Stimulated activated CD8-positive, alpha-beta memory T cell treated with anti-CD3 and anti-CD28 coated beads, Interleukin-7, amount 100 ng/mL, for 48 hours (primary cell): ENCODE measurements at places on chromosomes 1 and 21.

DNA sequence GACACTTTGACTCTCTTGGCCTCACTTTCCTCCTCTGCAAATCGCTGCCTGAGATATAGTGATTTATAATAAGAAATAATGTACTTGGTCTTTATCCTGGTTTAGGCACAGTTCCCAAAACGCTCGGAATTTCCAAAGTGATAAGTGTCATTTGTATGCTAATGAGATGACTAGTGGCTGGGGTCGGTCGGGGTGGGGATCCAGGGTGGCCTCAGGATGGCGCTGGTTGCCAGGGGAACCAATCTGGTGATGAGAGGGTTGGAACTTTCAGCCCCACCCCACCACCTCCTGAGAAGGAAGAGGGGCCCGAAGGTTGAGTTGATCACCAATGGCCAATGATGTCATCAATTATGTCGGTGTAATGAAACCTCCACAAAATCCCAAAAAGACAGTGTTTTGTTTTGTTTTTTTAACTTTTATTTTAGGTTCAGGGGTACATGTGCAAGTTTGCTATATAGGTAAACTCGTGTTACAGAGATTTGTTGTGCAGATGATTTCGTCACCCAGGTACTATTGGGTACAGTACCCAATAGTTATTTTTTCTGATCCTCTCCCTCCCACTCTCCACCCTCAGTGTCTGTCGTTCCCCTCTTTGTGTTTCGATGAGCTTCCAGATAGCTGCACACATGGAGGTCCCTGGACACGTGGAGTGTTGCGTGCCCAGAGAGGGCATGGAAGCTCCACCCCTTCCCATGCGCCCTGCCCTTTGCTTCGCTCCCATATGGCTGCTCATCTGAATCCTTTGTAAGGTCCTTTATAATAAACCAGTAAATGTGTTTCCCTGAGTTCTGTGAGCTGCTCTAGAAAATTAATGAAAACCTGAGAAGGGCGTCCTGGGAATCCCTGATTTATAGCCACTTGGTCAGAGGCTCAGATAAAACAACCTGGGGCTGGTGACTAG is 97.2 kb downstream of the KCNN3 start:
- no peak for DNase-seq

DNA sequence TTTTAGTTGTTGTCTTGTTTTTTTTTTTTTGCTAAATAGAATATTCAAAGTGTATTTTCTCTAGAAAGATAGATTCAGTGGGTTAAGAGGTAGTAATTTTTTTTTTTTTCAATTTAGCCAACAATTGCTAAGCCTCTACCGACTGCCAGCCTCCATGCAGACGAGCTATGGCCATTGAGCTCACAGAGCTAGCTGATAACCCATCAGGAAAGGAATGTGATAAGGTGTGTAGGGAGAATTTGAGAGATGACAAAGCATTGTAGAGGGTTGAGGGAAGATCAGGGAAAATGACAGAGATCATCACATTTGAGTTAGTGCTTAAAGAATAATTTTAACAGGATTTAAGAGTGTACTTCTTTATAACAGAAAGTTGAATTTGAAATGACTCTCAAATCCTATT is 30.6 kb downstream of the DNM3 start:
- DNase-seq = no peak

DNA sequence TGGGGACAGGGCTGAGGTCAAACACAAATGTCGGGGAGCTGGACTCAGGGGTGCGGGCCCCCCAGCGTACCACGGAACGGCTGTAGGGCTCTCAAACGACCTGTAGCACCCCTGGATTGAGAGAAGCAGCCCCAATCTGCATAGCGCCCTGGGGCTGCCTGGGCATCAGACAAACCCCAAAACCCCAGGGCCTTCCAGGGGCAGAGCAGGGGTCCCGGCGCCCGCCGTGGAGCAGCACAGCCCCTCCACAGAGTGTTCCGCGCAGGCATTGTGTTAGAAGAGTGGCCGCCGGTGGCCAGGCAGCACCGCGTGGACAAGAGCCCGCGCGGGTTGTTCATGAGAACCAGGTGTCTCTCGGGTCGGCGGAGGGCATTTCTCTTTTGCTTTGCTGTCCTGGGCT is 64.2 kb upstream of the ARHGEF16 start:
- DNase-seq = no peak

DNA sequence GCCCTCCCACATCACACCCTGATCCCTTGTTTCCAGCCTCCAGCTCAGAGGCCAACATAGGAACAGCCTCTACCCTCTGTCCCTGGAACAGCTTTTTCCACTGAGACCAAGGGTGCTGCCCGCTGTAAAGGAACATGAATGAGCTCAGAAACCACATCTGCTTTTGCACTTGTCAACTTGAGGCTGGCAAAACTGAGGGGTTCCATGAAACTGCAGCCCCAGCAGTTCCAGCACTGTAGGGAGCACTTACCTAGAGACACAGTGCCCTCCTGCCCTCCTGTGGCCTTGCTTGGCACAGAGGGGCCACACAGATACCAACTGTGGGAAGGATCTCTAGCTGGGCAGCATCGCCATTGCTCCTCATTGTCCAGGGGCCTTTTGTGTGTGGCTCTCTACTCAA is 51.7 kb downstream of the ITPKB start:
- DNase-seq = no peak

- no peak for DNase-seq
Measured at GRCh38 chr21:25281134-25281533, 326.1 kb downstream of the MRPL39 start.

GRCh38 chr1:208204779-208205178 is 39.4 kb downstream of the PLXNA2 start:
- DNase-seq = no peak
